ENCODE measurements at places on chromosomes 7 and 10. TPM values are rescaled to one million over a fixed set of nuclear protein-coding genes. Genes with fewer than 3 reads are reported as not detected.

The DGKI gene
- 3.5 TPM for total RNA-seq

The CACNB2 gene
- total RNA-seq: 12.5 TPM

The TMED4 gene
- total RNA-seq: 65.1 TPM

The SLC13A1 gene
- not detected for total RNA-seq

All from subcutaneous preadipocyte (primary cell).